Thoracic aorta (tissue), 2 donors: ENCODE measurements at places on chromosomes 3 and 15.
A peak's percentile ranks its signal among the peaks of the same experiment; 100 is the strongest.

GRCh38 chr3:196202516-196202970 lies 8.7 kb downstream of the ZDHHC19 start:
- no peak for DNase-seq

- no peak for DNase-seq
Measured at GRCh38 chr15:71997691-71998090, 120.3 kb downstream of the MYO9A start.

DNA sequence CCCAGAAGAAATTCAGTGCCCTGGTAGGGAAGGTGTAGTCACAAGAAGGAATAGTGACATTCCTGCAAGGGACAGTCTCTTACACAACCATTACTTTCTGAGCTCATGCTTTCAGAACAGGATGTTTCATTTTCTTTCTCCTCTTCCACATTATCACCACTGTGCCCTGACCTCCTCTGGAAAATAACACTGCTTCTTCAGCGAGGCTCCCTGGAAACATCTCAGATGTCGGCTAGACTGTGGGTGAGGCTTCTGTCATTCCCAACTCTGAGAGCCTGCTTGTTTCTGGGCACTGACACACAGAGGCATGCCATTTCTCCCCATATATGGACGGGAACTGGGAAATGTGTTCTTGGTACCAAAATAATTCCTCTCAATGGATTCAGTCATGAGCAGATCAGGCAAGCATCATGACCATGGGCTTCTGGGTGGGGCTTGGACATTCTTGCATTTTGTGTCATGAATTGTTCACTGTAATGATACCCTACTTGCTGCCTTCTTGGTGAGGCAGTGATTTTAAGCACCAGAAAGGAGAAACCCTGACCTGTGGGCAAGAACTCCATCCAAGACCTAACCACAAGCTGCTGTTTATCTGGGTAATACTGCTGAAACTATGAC lies 14.3 kb upstream of the TNFAIP8L3 start:
- peak; percentile 49 for DNase-seq

- no peak for DNase-seq
Measured at GRCh38 chr3:184583578-184584451, 22.2 kb downstream of the EPHB3 start.
